ENCODE measurements at places on chromosomes 16 and 17.

- no peak for DNase-seq
Observed at GRCh38 chr16:53282975-53283946, 151.0 kb upstream of the RBL2 start.

- peak; percentile 86 for DNase-seq
Observed at GRCh38 chr17:82051776-82052637, at the start of the genes GPS1 and RFNG. Gene GPS1 (plus strand): TSS chr17:82051898. CDS start chr17:82051932, 34 bp downstream. Gene RFNG (minus strand): TSS chr17:82051811. CDS start chr17:82051766, 45 bp downstream.

GRCh38 chr17:72717276-72717675 is 375.2 kb downstream of the SLC39A11 start:
- no peak for DNase-seq

DNA sequence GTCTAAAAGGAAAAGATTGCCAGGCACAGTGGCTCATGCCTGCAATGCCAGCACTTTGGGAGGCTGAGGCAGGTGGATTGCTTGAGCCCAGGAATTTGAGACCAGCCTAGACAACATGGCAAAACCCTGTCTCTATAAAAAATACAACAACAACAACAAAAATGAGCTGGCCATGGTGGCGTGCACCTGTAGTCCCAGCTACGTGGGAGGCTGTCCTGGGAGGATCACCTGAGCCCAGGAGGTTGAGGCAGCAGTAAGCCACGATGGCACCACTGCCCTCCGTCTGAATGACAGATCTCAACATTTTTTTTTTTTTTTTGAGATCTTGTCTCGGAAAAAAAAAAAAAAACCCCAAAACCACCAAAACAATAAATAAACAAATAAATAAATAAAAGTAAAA is 28.1 kb upstream of the ATP2A3 start:
- DNase-seq: no peak

DNA sequence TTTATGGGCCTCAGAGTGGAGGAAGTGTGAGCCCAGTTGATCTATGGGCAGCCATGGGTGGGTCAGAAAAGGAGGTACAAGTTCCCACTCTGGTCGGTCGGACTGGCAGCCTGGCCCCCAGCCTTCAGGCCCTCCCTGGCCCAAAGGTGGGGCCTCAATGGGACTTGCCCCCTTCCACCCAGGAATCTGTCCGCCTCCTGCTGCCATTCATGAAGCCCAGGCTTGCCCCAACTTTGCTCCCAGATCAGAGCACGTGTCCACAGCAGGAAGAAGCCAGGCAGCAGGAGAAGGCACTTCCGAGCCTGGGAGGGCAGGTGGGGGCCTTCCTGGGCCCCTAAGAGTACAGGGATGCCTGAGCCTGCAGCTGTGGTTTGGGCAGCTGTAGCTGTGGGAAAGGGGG is 3.0 kb upstream of the CMTM3 start:
- no peak for DNase-seq

GRCh38 chr16:72317446-72317845 is 145.5 kb upstream of the PMFBP1 start:
- DNase-seq: no peak

- no peak for DNase-seq
Observed at GRCh38 chr17:82632451-82632850, 15.8 kb downstream of the WDR45B start.

- no peak for DNase-seq
Observed at GRCh38 chr16:47250983-47251382, 107.2 kb upstream of the NETO2 start.

GRCh38 chr17:75081611-75082540 is 5.9 kb upstream of the SLC16A5 start:
- DNase-seq: no peak

- no peak for DNase-seq
Observed at GRCh38 chr17:19334331-19334730, 28.2 kb downstream of the B9D1 start.

- peak; percentile 50 for DNase-seq
Observed at GRCh38 chr17:79981661-79982101, 54.0 kb downstream of the TBC1D16 start.

GRCh38 chr16:19939553-19939952 is 54.9 kb upstream of the GPRC5B start:
- DNase-seq: no peak

- peak; percentile 89 for DNase-seq
Observed at GRCh38 chr16:72832621-72833248, 215.2 kb downstream of the ZFHX3 start.

- DNase-seq: no peak
Observed at GRCh38 chr16:10494343-10495030, 85.9 kb downstream of the EMP2 start.

- no peak for DNase-seq
Observed at GRCh38 chr16:82735186-82735585, 108.4 kb downstream of the CDH13 start.

DNA sequence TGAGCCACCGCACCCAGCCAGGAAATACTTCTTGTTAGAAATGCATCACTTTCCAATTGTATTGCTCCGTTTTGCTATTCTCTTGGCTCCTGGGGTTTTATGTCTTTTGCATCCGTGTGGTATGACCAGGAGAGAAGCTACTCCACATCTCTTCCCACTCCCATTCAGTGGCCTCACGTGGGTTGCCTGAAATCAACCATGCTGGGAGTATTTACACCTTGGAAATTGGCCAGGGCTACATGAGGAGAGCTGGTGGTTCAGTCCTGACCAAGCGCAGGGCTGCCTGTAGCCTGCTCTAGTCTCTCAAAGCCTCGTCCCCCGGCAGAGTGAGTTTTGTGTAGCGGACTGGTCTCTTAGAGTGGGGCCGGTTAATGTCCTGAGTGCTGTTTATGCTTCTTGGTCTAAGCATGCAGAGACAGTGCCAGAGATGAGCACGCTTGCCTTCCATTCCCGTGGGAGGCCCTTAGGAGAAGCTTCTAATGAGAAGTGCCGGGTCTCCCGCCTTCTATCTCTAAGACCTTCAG is 3.8 kb downstream of the WFDC1 start:
- no peak for DNase-seq

- peak; percentile 65 for DNase-seq
Observed at GRCh38 chr16:17194190-17194780, 276.5 kb downstream of the XYLT1 start.

- DNase-seq: peak; percentile 69
Observed at GRCh38 chr17:64216338-64217248, 46.5 kb downstream of the TEX2 start.

DNA sequence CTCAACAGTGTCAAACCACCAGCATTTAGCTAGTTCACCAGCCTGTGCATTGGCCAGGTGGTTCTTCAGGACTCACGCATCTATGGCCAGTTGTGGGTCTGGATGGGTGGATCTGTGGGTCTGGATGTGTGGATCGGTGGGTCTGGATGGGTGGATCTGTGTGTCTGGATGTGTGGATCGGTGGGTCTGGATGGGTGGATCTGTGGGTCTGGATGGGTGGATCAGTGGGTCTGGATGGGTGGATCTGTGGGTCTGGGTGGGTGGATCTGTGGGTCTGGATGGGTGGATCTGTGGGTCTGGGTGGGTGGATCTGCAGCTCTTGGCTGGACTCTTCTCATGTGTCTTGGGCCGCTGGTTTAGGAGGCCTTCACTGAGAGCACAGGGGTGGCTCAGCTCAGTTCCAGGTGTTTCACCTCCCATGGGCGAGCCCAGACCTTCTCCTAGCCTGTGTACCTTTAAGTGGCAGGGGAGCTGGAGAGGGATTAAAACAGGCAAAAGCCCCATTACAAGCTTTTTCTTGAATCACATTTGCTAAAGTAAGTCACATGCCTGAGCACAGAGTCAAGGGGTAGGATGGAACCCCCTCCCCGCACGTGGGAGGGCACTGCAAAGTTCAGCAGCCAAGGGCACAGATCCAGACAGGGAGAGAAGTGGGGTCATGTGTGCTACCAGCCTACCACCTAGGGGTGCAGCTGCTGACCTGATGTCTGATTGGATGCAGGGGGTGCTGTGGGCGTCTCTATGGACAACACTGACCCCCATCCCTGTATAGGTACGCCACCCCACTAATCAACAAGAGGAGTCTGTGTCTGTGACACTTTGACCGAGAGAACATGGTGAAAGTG is 3.4 kb upstream of the NUBP1 start:
- DNase-seq: peak; percentile 38

DNA sequence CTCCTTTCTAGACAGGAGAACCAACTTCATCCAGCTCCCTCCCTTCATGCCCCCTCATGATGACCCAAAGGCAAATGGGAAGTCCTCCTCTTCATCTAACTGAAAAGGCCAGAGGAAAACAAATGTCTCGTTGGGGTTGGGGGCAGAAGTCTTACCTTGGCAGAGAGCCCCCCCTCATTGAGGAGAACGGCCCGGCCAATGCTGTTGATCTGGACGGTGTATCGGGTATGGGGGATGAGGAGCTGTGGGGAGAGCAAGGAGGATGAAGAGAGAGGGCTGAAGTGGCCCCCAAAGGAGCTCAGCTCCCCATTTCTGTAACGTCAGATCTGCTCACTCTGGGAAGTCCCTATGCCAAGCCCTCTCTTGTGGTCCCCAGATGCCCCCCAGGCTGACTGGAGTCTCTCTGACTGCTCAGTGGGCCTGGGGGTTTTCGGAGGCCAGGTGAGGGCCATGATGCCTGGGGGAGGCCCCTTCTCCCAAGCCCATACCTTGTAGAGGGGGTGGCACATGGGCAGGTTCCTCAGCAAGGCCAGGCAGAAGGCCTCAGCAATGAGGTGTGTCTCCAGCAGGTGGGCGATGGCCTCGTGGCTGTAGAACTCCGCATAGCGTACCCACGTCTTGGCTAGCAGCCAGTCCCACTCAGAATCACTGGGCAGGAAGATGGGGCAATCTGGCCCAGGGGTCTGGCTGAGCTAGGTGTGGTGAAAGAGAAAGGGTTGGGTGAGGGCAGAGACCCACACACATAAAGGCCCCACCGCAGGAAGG is 10.8 kb downstream of the ALOX12B start:
- DNase-seq: no peak

DNA sequence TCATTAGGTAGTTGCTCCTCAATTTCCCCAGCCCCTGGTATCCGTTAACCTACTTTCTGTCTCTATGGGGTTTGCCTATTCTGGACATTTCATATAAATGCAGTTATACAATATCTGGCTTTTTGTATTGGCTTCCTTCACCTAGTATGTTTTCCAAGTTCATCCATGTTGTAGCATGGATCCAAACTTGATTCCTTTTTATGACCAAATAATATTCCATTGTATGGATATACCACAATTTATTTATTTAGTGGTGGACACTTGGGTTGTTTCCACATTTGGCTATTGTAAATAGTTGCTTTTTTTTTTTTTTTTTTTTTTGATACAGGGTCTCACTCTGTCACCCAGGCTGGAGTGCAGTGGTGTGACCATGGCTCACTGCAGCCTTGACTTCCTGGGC is 15.9 kb downstream of the EPN2 start:
- DNase-seq: no peak

DNA sequence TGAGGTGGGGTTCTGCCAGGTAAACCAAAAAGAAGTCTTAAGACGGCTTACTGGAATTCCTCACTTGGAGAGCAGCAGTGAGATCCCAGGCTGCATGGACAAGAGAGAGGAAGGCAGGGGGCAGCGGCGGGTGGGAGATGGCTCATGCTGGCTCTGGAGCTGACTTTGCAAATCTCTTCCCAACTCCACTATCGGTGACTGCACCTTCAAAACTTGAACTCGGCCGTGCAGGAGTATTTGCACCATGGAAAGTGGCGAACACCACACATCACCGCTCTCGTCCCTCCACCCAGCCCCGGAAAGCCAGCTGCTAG is 16.7 kb downstream of the CA5A start:
- peak; percentile 69 for DNase-seq

GRCh38 chr17:76599694-76600460 is 14.2 kb upstream of the ST6GALNAC2 start:
- no peak for DNase-seq

DNA sequence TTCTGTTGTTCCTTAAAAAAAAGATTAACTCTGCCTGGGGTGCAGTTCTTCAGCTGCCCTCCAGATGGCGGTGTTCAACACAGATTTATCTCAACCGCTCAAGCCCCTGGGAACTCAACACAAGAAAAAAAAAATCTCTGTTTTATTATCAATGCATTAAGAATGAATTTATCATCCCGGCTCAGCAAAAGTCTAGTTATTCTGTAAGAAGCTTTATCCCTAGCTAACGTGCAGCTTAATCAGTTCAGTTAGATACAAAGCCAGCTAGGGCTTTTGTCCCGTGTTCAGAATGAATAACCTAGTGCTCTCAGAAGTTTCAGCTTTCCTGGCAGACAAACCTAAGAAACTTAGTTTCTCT is 475.9 kb upstream of the CCL2 start:
- peak; percentile 74 for DNase-seq

DNA sequence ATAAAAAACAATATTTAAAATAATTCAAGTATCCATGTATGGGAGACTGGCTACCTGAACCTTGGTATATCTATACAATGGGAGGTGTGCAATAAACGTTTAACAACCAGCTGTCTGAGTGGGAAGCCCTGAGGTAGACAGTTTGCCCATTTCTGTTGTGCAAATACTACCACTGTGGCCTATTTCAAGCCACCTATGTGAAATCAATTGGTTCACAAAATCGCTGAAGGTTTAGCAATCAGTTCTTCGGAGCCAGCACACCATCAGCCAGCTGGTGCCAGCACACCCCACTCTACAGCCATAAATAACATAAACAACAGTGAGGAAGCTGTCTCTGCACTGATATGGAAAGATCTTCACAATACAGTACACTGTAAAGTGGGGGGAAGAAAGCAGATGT is 46.7 kb upstream of the KDM8 start:
- DNase-seq: no peak

DNA sequence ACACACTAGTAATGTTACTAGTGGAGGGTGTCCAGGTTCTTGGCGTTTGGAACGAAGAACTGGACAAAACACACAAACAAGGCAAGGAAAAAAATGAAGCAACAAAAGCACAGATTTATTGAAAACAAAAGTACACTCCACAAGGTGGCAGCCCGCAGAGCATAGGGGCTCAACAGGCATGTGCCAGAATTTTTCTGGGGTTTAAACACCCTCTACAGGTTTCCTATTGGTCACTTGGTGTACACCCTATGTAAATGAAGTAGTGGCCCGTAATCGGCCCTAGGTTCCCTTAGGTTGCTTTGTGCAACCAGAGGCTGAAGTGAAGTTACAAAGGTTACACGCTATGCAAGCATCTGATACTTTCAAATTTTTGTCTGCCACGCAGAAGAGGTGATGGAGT is 8.1 kb downstream of the OR2C1 start:
- no peak for DNase-seq

- DNase-seq: no peak
Observed at GRCh38 chr16:9183682-9184353, 92.4 kb downstream of the HAPSTR1 start.

GRCh38 chr17:7444682-7445618 is at the start of gene CHRNB1:
Gene CHRNB1 (plus strand): TSS chr17:7445061. CDS start chr17:7445128, 67 bp downstream.
- peak; percentile 97 for DNase-seq

- no peak for DNase-seq
Observed at GRCh38 chr17:55161935-55162555, 102.7 kb upstream of the HLF start.

- DNase-seq: peak; percentile 87
Observed at GRCh38 chr17:57612202-57613071, 132.7 kb downstream of the CCDC182 start.
